Spinal cord (tissue), 10 donors: ENCODE measurements at places on chromosomes 5 and 9.
A peak's percentile ranks its signal among the peaks of the same experiment; 100 is the strongest.

DNA sequence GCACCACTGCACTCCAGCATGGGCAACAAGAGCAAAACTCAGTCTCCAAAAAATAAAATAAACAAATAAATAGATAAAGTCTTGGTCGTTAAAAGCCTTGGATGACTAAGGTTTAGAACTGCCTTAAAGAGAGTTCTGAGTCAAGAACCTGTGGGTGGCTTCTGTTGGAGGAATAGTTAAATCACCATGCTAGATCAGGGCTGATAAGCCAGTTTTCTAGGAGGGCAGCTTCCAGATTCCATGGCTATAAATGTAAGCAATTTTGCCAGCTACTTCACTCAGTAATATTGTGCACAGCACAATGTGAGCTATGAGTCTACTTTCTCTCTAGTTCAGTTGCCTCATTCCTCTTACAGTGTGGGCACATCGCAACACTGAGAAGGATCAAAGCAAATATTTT lies 242.1 kb upstream of the NUDT12 start:
- DNase-seq: no peak

DNA sequence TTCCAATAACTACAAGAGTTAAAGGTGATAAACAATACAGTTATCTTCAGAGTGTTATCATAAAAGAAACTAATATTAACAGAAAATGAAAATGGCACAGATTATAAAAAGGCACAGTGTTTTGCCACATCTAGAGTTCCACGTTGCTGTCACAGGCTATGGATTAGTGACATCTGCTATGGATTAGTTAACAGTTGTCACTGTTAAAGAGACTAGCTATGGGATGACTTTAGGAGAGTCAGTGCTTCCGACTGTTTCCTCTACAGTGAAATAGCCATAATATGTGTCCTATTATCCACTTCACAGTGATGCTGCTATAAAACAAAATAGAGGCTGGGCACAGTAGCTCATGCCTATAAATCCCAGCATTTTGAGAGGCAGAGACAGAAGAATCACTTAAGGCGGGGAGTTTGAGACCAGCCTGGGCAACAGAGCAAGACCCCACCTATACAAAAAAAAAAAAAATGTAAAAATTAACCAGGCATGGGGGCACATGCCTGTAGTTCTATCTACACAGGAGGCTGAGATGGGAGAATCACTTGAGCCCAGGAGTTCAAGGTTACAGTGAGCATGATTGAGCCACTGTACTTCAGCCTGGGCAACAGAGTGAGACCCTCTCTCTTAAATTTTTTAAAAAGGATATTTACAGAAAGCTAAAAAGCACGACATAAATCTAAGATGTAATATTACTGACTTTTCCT lies 19.7 kb downstream of the MAPKAP1 start:
- DNase-seq: no peak

DNA sequence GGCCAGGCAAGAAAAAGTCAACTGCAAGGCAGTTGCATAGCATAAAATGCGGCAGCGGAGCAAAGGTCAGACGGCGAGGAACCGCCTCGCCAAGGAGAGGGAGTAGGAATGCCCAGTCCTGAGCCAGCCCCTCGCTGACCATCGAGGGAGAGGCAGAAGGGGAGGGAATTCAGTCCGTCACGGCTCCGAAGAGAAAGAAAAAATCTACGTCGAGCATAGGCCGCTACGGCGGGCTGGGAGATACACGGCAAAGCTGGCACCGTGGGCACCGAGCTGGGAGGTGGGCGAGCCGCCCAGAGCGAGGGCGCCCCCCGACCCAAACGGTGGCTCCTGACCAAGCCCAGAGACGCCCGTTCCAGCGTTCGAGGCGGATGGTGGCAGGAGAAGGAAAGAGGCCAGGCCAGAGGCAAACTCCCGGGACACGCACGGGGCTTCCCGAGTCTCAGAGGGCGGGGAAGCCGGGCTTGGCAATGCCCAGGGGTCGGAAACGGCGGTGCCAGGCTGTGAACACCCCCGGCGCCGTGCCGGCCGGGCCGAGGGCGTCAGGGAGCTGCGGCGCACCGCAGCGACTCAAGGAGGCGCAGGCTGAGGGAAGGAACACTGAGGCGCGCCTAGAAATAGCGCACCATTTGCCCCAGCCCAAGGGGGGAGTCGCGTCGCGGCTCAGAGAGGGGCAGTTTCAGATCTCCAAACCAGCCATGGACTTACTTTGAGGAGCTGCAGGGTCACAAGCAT lies 518 bp downstream of the SPRY4 start:
- DNase-seq: no peak

- no peak for DNase-seq
Measured at GRCh38 chr5:10367579-10367978, 14.1 kb downstream of the MARCHF6 start.

GRCh38 chr5:121628783-121629182 lies 222.9 kb upstream of the FTMT start:
- no peak for DNase-seq

DNA sequence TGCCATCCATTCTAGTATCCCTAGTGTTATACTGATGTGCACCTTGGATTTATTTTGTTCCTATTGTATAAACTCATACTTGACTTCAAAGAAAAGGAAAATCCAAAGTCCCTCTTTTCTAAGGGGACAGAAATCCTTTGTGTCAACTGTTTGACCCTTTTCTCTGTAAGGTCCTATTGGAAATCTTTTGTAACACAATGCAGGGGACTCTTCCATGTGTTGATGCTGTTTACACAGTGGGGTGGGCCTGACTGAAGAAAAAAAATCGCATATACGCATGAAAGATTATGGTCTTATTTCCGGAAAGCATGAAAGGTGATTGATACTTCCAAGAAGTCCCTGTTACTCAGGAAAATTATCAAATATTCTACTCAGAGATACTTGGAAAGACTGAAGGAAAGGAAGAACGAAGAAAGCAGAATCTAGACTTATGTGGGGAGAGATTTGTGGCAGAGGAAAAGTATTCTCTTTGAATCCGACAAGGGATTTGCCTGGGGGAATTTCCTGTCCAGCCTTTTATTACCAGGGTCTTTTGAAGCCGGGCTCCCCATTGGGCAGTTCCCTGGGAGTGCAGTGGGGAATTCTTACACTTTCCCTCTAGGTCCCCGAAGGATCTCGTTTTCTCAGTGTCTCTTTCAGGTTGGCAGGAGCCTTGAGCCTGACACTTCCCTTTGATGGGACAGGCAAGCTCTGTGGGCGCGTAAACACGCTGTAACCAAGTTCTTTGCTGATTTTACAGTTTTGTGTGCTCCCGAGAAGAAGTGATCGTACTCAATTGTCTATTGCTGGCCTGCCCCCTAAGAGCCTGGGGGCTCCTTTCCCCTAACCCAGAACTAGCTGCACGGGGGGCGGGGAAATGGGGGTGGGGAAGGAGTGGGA lies 779 bp upstream of the VCAN start:
- DNase-seq: peak; percentile 70

- DNase-seq: no peak
Measured at GRCh38 chr5:163451489-163451888, 8.4 kb downstream of the NUDCD2 start.

DNA sequence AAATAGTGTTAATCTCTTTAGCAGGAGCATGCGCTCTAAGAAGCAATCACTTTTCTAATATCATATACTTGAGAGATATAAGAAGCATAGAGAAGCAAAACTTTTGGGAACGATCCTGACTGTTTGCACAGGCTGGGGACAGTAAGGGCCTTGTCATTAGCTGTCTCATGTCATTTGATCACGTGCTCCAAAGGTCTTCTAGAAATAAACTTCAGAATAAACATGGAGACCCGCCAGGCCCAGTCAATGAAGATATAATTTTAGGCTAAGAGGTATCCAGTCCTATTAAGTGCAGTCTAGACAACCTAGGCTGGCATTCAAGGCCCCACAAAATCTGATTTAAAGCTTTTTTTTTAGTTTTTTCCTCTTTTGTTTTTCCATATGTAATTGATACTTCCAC lies 111.0 kb upstream of the APC start:
- DNase-seq: no peak

- no peak for DNase-seq
Measured at GRCh38 chr5:134226441-134227192, 744 bp upstream of the PPP2CA start.

- peak; percentile 1 for DNase-seq
Measured at GRCh38 chr9:32787816-32788215, 4.5 kb downstream of the TMEM215 start.

DNA sequence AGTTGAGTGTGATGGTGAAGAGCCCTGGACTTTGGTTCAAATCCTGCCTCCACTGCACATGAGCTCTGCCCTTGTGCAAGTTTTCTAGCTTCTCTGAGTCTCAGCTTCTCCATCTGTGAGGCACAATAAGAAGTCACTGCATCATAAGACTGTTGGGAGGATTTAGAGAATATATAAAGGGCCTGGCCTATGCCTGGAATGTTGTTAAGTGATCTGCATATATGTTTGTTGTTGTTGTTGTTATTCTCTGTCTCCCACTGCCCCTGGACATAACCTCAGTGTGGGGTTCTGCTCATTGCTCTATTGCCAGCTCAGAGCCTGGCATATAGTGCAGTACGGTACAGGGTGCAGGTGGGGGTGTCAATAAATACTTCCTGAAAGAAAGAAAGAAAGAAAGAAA lies 40.3 kb upstream of the EEIG1 start:
- DNase-seq: no peak

GRCh38 chr9:116749176-116749575 lies 62.1 kb downstream of the TRIM32 start:
- no peak for DNase-seq

DNA sequence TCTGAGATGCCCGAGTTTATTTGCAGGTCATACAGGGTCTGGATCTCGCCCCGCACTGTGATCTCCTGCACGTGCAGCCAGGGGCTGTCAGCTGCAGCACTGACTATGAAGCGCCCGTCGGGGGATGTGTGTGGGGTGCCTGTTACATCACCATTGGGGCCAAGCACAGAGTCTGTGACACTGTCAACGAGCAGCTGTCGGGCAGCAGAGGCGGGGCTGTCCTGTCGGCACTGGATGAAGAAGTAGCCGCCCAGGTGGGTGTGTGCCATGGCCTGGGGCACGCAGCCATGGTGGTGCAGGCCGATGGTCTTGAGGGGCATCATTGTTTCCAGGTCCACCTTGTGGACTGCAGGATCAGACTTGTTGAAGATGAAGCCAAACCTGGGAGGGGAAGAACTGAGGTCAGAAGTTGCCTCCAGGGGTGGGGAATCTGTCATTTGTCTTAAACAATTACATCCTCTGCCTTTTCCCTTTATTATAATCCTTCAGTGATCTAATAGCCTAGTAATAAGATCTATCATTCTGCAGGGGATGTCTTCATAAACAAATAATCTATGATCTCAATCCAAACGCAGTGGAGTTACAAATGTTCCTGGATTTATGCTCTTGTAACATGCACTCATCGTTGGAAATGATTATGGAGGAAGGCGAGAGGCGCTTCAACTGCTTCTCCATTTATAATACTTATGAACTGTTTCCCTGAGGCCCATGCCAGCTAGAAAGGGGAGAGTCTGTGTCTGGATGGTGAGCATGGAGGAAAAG lies 147.8 kb downstream of the HSPA4 start:
- no peak for DNase-seq

- DNase-seq: no peak
Measured at GRCh38 chr5:103446813-103447212, 115.8 kb downstream of the NUDT12 start.

GRCh38 chr5:15620501-15620900 lies 120.5 kb downstream of the FBXL7 start:
- no peak for DNase-seq

DNA sequence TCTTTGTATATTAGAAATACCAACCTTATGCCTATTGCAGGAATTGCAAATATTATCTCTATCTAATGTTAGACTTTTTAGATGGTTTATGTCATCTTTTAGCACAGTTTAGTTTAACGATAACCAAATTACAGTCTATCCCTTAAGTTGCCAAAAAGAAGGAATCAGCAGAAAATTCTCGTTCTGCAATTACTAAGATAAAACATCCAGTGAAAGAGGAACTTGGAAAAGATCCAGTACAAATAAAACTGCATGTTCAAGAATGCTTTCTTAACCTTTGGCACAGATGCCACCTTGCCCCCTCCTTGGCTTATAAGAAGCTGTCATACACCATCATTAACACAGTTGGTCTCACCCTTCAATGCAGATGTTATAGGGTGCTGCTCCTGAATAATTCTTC lies 124.0 kb downstream of the SEMA5A start:
- no peak for DNase-seq

GRCh38 chr5:95958310-95959014 lies 3.2 kb downstream of the ELL2 start:
- no peak for DNase-seq

- DNase-seq: no peak
Measured at GRCh38 chr5:118468085-118468484, 520.3 kb downstream of the DTWD2 start.

- peak; percentile 71 for DNase-seq
Measured at GRCh38 chr5:121797681-121798518, 53.8 kb upstream of the FTMT start.

DNA sequence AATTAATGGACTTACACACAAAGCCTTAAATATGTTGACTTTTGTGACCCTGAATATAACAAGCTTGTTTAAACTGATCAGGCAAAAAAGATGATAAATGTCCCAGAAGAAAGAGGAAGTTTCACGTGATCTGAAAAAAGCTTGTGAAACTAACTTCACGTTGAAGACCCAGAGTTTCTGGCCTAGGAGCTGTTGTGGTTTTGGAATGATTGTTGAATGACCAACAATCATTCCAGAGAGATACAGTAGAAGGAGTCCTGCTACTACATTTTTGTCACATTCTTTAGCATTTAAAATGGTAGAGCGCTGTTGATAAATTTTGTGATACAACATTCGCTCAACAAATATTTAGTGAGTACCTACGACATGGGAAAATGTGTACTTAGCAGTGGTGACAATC lies 143.1 kb upstream of the FBN2 start:
- DNase-seq: no peak

DNA sequence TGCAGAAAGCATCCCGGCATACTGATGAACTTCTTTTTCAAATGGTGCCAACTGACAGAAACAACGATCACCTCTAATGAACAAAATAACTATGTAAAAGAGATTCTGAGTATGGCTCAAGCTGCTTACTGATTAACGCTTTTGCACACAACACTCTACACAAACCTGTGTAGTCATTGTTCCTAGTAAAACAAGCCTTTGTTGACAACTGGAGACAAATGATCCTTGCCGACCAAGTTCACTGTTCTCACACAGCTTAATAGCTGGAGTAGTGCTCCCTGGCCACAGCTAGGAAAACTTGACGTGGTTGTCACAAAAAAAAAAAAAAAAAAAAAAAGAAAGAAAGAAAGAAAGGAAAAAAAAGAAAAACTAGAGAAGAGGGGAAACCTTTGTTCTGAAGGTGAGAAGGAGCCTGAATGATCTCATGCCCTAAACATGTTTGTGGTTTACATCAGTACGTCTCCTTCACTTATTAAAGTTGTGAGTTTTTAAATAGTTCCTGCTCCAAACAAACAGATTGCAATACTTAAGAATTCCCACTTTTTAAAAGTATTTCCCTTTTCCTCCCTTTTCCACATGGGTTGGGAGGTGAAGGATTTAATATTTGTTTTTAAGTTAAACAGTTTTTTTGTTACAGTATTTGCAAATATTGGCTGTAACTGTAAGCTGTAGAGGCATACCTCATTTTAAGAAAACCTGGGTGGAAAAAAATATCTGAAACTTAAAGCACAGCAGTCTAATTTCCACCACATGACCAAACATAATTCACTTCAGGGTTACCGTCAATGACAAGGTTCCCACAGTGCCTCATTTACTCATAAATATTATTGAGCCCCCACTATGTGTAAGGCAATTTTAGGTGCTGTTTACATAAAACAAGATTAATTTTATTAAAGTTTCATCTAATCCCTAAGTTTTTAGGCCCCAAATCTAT lies 63.7 kb downstream of the GLIS3 start:
- no peak for DNase-seq
